ENCODE measurements at places on chromosomes 4 and X.
A peak's percentile ranks its signal among the peaks of the same experiment; 100 is the strongest.

- DNase-seq = peak; percentile 48
These were observed 245.4 kb downstream of the DCLK2 start for GRCh38 chr4:150323406-150324325.

DNA sequence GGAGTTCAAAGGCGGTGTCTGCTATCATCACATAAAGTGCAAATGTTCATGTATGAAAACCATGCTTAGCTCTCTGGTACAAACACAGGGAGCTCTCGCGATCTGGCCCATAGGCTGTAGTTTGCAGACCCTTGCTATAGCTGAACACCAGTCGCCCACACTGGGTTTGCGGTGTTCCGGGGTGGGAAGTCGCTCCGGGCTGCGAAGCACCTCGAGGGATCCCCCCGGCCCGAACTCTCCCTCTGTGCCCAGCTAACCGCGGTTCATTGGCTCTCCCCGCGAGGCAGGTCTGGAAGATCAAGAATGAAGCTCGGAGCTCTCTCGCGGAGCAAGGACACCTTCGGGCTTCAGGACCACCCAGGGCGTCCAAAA is 341 bp upstream of the PRPS2 start:
- DNase-seq = no peak

- DNase-seq = peak; percentile 68
These were observed 730 bp downstream of the MANBA start for GRCh38 chr4:102759831-102760644.

DNA sequence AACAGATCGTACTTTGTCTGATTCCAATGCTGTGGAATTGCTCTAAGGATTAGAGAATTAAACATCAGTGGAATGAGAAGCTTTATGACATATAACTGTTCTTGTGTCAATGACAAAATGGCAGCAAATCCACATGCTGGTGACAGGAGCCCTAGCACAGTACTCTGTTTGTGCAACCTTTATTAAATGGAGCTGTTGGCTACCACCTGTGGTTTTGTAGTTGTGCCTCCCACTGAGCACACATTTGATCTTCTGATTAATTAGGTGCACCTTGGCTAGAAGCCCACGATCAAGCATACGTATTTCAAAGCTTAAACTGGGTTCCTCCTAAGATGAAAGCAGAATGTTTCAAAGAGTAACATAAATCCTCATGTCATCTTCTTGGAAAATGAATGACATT is 394.0 kb upstream of the IGFBP7 start:
- no peak for DNase-seq

DNA sequence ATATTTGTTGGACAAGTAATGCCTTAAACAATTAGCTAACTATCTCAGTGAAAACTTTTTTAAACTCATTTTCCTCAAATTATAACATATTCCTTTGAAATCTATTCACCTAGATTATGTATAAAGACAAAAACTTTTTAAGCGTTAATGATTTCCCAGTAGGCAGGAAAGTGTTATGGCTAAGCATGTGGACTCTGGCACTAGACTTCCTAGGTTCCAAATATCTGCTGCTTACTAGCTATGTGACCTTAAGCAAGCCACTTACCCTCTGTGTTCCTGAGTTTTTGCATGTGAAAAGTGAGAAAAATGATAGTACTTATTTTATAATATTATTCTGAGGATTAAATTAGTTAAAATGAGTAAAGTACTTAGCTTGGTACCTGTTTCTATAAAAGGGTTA is 301.8 kb downstream of the STPG2 start:
- DNase-seq = no peak

Data from osteoblast (primary cell).